Cerebellar cortex (tissue), 1 donor: ENCODE measurements at places on chromosomes 2 and 18.

GRCh38 chr18:44816477-44816876 lies 135.8 kb downstream of the SETBP1 start:
- no peak for DNase-seq

DNA sequence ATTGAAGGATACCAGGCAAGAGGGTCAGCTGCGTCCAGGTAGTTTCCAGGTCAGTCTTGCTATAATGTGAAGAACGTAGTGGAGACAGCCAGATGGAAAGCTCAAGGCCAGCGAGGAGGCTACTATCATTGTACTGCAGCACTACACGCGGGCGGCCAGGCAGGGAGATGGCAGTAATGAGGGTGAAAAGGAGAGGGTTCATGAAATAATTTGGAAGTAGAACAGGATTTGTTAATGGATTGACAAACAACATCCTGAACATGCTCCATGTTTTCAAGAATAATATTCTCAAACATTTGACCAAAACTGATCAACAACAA lies 17.1 kb downstream of the SPIRE1 start:
- DNase-seq: peak; percentile 27

DNA sequence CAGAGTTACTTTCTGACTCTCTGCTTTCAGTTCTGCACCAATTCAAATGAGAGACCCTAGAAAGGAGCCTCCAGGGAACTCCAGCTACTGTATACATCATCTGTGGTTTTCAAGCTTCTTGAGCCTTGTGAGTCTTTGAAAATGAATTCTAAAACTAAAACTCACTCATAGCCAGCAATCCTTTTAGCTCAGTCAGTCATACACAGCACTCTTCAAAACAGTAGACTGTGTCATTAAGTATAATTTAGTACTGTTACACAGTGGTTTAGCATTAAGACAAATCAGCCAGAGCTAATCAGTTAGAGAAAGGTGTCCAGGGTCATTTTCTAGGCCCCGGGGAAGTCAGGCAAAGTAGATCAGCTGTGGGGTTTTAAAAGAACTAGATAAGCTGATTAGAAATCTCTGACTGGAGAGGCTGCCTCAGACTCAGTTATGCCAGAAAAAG lies 322.1 kb upstream of the THUMPD2 start:
- no peak for DNase-seq

DNA sequence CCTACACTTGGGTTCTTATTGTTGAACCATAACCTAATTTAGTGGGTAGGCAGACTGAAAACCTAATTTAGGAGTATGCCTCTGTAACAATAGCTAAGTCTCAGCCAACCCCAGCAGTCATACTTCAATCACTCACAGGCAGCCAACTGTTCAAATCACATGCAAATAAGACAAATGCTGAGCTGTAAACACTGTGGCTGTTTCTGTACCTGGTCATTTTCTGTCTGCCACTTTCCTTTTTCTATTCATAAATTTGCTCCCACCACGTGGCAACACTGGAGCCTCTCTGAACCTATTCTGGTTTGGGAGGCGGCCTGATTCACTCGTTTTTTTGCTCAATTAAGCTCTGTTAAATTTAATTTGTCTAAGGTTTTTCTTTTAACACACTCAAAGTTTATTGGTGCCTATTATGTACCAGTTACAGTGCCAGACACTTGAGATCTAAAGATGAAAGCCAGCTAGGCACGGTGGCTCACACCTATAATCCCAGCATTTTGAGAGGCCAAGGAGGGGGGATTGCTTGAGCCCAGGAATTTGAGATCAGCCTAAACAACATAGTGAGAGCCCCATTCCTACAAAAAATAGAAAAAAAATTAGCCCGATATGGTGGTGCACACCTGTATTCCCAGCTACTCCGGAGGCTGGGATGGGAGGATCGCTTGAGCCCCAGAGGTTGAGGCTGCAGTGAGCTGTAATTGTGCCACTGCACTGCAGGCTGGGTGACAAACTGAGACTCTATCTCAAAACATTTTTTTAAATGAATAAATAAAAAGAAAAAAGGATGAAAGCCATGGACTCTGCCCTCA lies 41.1 kb downstream of the THNSL2 start:
- no peak for DNase-seq
